ENCODE measurements at places on chromosomes 7 and 10. TPM values are rescaled to one million over a fixed set of nuclear protein-coding genes. Genes with fewer than 3 reads are reported as not detected.

The CLDN3 gene
- 0.71 TPM for total RNA-seq

The OR2A1 gene
- total RNA-seq: 0.16 TPM

The RNF148 gene
- not detected for total RNA-seq

GRCh38 chr7:90579181-90579688 lies 16.9 kb upstream of the CDK14 start:
- DNase-seq: no peak

DNA sequence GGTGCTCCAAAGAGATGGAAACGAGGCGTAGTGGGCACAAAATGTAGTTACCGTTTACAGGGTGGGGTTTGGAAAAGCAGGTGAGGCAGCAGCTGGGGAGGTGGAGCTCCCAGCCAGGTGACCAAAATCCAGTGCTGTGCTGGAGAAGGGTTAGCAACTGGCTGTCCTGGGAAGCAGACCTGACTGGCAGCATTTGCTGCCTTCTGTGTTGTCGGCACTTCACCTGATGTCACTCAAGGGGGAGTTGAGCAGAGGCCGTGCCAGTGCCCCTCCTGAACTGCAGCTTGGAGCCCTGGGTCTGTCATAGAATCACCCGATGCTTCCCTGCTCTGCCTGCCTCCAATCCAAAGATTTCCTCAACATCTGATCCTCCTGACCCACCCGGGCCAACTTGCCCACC lies 12.8 kb downstream of the GCK start:
- DNase-seq: no peak

DNA sequence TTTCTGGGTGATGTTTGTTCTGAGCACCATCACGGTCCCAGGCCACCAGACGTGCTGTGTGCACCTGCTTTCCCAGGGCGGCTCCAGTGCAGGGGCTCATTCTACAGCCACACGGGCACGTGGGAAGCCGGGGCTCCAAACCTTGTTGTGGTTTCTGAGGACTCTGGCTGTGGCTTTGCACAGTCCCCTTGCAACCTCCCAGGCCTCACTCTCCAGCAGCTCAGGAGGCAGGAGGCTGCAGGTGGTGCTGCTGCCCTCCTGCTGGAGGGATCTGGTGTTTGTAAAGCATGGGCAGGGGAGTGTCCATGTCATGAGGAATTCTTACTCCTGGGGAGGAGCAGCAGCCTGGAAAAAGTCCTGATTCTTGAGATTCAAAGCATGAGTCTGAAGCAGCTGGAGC lies 54.3 kb downstream of the INSYN2A start:
- no peak for DNase-seq

GRCh38 chr7:35777121-35777520 lies 23.7 kb upstream of the SEPTIN7 start:
- DNase-seq: no peak

- no peak for DNase-seq
Measured at GRCh38 chr10:24737001-24737400, 13.3 kb upstream of the ARHGAP21 start.

DNA sequence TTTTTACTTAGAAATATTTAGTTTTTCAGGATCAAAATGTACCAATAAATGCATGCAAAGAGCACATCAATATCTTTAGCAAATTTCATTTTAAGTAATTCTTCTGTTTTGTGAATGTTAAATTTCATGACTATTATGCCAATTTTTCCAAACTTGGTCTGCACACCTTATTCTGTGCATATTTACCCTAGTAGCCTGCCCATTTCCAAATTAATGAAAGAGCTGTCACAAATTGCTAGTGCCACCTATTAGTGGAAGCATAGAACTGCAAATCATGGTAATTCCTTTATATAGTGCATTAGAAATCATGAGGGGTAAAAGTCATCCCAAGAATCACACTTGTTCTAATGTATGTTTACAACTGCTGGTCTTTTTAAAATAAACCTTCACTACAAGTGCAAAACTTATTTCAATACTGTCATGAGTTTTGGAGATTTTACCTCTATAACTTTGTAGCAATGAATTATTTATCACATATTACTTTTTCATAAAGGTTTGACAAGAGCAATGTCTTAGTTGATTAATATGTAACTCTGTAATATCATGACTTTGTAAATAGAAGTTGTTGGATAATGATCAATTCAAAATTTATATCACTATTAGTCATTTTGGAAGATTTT lies 5.7 kb downstream of the SEMA3A start:
- no peak for DNase-seq

GRCh38 chr7:100221231-100221718 lies 1.5 kb downstream of the PVRIG start:
- DNase-seq: no peak

- no peak for DNase-seq
Measured at GRCh38 chr7:41685684-41686083, 17.2 kb downstream of the INHBA start.

DNA sequence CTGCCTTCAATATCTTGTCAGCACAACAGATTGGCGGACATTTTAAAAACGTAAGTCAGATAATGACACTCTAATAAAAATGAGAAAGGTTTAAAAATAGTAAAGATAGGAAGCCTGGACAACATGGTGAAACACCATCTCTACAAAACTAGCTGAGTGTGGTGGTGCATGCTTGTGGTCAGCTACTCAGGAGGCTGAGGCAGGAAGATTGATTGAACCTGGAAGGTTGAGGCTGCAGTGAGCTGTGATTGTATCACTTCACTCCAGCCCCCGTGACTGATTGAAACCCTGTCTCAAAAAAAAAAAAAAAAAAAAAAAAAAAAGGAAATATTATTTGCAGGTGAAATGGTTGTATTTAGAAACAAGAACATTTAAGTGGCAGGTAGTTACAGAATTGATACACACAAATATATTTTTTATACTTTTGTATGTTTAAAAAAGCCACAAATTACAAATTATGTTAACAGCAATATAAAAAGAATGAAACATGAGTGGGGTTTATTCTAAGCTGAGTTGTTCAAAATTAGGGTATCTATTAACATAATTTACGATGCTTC lies 141.9 kb downstream of the ADK start:
- DNase-seq: no peak

DNA sequence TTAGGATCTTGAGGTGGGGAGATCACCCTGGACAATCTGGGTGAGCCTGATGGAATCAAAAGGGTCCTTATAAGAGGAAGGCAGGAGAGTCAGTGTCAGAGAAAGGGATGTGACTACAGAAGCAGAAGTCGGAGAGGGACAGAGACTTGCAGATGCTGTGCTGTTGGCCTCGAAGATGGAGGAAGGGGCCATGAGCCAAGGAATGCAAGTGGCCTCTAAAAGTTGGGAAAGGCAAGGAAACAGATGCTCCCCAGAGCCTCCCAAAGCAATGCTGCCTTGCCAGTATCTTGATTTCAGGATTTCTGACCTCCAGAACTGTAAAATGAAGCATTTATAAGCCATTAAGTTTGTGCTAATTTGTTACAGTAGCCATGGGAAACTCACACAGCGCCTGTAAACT lies 165.2 kb downstream of the FANK1 start:
- DNase-seq: no peak

DNA sequence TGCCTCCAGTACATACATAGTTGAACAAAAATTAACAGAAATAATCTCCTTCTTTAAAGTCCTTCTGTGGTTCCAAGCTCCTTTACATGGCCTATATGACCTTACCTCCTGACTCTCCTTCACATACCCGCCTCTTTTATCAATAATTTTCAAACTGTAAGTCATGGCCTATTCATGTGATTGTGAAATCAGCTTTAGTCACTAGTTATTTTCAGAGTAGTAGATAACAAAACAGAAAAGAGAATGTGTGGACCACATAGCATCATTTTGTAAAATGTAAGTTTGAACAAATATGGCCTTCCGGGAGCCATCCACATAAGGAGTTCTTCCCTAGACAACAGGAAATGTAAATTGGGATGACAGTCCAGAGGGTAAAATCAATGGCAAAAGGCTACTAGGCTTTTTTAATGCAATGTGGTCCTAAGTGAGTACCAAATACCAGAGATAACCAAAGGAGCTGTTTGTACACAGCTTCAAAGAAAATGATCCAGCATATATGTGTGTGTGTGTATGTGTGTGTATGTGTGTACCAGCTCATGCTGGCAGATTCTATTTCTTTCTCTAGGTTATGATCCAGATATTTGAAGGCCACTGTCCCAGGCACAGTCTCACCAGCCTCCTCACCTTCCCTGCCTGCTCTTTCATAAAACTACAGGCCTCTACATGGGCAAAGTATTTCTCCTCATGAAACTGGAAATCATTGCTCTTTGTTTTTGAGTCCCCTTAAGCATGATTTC lies 12.3 kb upstream of the FAM133B start:
- DNase-seq: no peak

DNA sequence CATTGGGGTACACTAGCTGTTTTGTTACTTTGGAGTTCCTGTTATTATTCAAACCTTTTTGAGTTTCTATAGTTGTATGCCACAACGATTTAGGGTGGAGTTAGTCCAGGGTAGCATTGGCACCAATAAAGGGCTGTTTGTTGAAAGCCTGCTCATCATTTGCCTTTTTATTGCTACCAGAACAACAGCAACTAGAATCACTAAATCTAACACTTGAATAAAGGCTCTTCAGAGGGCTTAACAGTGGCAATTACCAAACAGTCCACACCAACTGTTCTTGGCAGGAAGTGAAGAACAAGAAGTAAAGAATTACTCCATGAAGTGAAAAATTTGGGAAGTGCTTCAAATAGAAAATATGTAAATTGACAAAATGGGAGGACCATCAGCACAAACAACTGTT lies 621.4 kb downstream of the PHTF2 start:
- no peak for DNase-seq

DNA sequence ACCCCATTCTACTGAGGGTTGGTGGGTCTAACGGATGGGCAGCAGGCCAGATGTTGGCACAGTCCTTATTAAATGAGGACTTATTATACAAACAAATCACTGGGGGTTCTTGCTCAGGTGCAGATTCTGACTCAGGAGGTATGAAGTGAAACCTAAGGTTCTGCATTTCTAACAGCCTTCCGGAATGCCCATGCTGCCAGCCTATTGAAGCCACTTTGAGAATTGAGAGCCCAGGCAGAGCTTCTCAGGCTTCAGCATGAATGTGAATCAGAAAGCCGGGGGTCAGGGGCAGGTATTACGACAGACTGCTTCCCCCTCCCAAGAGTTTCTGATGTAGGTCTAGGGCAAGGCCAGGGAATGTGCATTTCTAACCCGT lies 34.1 kb upstream of the NPFFR1 start:
- DNase-seq: no peak

GRCh38 chr10:50579491-50580261 lies 44.1 kb downstream of the SGMS1 start:
- no peak for DNase-seq

- DNase-seq: no peak
Measured at GRCh38 chr10:114605155-114605797, 52.8 kb downstream of the ABLIM1 start.
